ENCODE measurements at places on chromosomes 4 and X.

- no peaks in the 10 kb centered on the region for H3K4me1 ChIP-seq
- H3K27ac ChIP-seq = no peak overlapping the region
- no peak for DNase-seq
- H3K27me3 ChIP-seq = no peaks in the 10 kb centered on the region
Measured at GRCh38 chr4:3240936-3241522, 7.9 kb upstream of the MSANTD1 start.

GRCh38 chr4:37758226-37758625, 68.3 kb upstream of the PGM2 start:
- H3K4me1 ChIP-seq = peaks cover 9% of the 10 kb centered on the region
- no peak overlapping the region for H3K4me3 ChIP-seq
- no peaks in the 10 kb centered on the region for H3K36me3 ChIP-seq
- peaks cover 7% of the 10 kb centered on the region for H3K27me3 ChIP-seq
- no peak for DNase-seq

DNA sequence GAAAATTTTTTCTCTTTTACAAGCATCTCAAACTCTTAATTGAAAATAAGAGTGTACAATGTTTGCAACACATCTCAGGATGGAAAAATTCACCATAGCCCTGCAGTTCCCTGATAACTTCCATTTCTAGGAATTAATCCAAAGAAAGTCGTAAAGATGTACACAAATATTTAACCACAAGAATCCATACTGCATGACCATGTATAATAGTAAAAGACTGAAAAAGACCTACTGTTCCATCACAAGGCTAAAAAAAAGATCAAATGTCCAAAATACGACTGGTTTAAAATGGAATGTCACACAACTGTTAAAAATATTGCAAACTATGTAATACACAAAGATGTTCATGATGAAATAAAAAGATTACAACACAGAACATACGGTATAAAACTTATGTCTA, 32.1 kb downstream of the HUWE1 start:
- H3K4me3 ChIP-seq = no peak overlapping the region
- H3K36me3 ChIP-seq = peaks cover 5% of the 10 kb centered on the region
- no peak overlapping the region for H3K27ac ChIP-seq
- peaks cover 6% of the 10 kb centered on the region for H3K4me1 ChIP-seq
- DNase-seq = no peak

DNA sequence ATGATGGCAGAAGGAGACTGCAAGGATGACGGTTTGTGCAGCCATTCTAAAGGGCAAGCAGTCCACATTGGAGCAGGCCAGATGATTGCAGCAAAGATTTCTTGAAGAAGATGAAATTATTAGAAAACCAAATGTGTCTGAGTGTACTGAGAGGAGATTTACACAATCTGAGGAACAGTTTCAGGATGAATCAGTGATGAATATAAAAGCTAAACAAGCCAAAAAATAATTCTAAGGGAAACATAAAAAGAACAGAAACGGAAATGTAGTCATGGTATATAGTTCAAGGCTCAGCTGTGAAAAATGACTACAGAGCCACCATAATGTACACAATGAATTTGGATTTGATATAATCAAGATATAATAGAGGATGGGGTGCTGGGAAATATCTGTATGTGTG, 168.5 kb downstream of the PDGFC start:
- peaks cover 27% of the 10 kb centered on the region for H3K4me1 ChIP-seq
- H3K27me3 ChIP-seq = no peaks in the 10 kb centered on the region
- no peaks in the 10 kb centered on the region for H3K36me3 ChIP-seq
- no peak overlapping the region for H3K4me3 ChIP-seq

DNA sequence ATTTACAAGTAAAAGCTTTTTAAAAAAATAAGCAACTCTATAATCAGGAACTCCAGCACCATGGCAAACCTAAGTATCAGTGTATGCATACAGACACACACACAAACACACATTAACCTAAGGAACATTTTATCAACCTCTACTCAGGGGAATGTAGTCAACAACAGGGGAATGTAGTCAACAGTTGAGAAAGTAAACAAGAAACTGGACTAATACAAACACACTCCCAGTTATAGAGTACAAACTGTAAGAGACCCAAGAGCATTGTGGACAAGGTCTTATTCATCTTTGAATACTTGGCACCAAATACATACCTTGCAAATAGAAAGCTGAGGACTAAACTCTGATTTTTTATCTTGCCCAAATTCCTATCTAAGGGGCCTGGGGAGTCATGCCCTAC, 36.2 kb downstream of the PAPSS1 start:
- no peaks in the 10 kb centered on the region for H3K27me3 ChIP-seq
- peaks cover 61% of the 10 kb centered on the region for H3K36me3 ChIP-seq
- H3K4me1 ChIP-seq = no peaks in the 10 kb centered on the region

- H3K27ac ChIP-seq = peak overlapping the region; percentile 73
- peaks cover 5% of the 10 kb centered on the region for H3K36me3 ChIP-seq
- no peak for DNase-seq
- H3K4me3 ChIP-seq = no peak overlapping the region
Measured at GRCh38 chr4:118772081-118772766, 63.7 kb downstream of the SEC24D start.

- H3K4me3 ChIP-seq = peak overlapping the region; percentile 19
- no peaks in the 10 kb centered on the region for H3K27me3 ChIP-seq
- peaks cover 10% of the 10 kb centered on the region for H3K36me3 ChIP-seq
- peak overlapping the region; percentile 83 for H3K27ac ChIP-seq
- no peak for DNase-seq
- H3K4me1 ChIP-seq = peaks cover 74% of the 10 kb centered on the region
Measured at GRCh38 chr4:175066923-175067627, 148.9 kb downstream of the ADAM29 start.

- no peak for DNase-seq
- no peaks in the 10 kb centered on the region for H3K4me1 ChIP-seq
- no peak overlapping the region for H3K4me3 ChIP-seq
- H3K36me3 ChIP-seq = no peaks in the 10 kb centered on the region
Measured at GRCh38 chrX:113001836-113002235, 161.2 kb upstream of the AMOT start.

DNA sequence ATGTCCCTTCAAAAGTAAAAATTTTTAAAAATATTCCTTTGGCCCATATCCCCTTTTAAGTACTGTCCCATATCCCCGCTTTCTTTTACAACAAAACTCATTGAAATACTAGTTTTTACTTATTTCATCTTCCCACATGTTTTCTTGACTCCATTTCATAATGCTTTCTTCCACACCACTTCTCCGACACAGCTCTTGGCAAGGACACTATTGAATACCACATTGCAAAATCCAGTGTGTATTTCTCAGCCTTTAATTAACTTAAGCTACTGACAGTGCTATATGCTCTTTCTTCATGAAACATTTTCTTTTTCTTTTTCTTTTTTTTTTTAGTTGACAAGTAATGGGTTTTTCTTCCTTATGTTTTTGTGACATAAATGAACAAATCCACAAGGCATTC, 28.8 kb downstream of the PRDM8 start:
- H3K4me3 ChIP-seq = no peak overlapping the region
- no peaks in the 10 kb centered on the region for H3K36me3 ChIP-seq
- no peak for DNase-seq
- H3K4me1 ChIP-seq = peaks cover 5% of the 10 kb centered on the region
- peaks cover 3% of the 10 kb centered on the region for H3K27me3 ChIP-seq
- H3K27ac ChIP-seq = no peak overlapping the region

DNA sequence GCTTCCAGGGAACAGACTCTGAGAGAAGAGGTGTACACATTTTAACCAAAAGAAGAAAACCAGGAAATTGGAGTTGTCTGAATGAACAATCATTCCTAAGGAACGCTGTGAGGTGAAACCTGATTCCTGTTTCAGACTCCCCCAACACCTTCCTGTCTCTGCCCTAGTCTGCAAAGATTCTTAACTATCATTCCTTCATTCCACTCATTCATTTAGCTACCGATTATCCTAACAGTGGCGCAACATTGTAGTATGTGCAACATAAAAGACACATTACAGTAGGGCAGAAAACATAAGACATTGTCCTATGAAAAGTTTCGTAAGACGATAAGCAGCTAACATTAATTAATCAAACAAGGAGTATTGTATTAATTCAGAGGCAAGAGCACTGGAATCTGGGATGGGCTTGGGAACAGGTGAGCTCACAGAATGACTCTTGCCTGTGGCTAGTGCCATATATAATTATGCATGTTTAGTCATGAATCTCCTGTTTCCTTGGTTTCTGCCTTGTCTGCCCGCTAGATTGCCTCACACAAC, 23.8 kb upstream of the ADH7 start:
- no peak for DNase-seq
- no peaks in the 10 kb centered on the region for H3K4me1 ChIP-seq
- H3K4me3 ChIP-seq = no peak overlapping the region
- peaks cover 17% of the 10 kb centered on the region for H3K27me3 ChIP-seq

DNA sequence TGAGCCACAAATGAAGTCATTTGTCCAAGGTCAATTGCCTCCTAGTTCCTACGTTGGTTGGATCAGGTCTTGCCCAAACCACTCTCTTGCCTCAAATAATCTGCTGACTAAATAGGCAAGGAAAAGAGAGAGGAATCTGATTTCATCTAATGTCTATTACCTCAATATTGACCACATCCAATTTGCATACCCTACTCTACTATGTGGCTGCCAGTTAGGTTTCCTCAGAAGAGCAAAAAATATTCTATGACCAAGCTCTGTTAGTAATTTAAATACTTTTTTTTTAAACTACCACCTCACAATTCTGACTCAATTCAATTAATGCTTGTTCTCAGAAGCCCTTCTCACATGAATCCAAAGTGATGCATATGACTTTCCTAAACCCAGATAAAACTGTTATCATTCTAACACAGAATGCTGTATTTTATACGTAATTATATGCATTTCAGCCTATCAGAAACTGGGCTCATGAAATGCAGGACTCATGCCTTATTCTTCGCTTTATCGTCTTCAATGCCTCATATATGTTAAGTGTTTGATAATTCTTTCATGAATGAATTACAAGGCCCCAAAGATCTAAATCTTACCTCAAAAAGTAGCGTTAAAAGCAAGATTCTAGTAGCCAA, 98.6 kb downstream of the HUWE1 start:
- no peak overlapping the region for H3K4me3 ChIP-seq
- no peaks in the 10 kb centered on the region for H3K4me1 ChIP-seq
- no peak for DNase-seq
- no peak overlapping the region for H3K27ac ChIP-seq

DNA sequence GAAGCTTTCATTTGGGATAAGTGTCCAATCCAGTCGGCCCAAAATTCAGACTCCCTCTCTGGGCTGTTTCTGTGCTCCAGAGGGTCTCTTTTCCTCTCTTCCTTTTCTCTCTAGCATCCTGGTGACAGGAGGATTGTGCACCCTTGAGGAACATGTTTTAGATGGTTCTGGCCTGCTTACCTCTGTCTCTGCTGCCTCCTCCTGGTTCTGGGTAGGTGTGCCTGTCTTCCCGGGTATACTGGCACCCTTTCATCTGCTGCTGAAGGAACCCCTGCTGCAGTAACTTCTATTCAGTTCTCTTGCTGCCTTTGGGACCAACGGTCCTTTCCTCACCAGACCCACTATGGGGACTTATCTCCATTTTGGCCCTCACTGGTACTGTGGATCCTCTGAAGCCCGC, 53.2 kb downstream of the HMGB2 start:
- H3K27ac ChIP-seq = no peak overlapping the region
- no peaks in the 10 kb centered on the region for H3K27me3 ChIP-seq
- H3K4me1 ChIP-seq = no peaks in the 10 kb centered on the region

- no peaks in the 10 kb centered on the region for H3K36me3 ChIP-seq
- H3K4me3 ChIP-seq = no peak overlapping the region
- H3K4me1 ChIP-seq = peaks cover 21% of the 10 kb centered on the region
- H3K27ac ChIP-seq = no peak overlapping the region
Measured at GRCh38 chr4:98540803-98541202, 117.6 kb downstream of the TSPAN5 start.

DNA sequence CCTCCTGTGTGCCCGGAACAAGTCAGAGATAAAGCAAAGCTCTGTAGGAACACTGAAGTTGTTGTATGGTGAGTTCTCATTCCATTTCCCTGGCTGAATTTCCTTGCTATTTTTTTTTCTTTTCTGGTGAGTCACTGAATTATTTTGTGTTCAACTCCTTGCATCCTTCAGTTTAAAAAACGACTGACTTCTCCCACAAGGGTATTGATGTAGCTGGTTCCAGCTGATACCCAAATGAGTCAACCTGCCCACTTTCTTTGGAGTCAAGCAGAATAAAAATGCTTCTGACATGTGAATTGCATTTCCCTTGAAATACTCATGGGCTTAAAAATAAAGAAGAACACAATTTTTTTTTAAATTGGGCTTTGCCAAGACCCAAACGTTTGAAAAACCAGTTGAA, 85.5 kb downstream of the SHOX start:
- no peak for DNase-seq
- no peaks in the 10 kb centered on the region for H3K4me1 ChIP-seq
- no peaks in the 10 kb centered on the region for H3K27me3 ChIP-seq
- no peak overlapping the region for H3K27ac ChIP-seq
- no peak overlapping the region for H3K4me3 ChIP-seq

- no peaks in the 10 kb centered on the region for H3K36me3 ChIP-seq
- DNase-seq = no peak
- H3K27me3 ChIP-seq = no peaks in the 10 kb centered on the region
- peaks cover 4% of the 10 kb centered on the region for H3K4me1 ChIP-seq
- no peak overlapping the region for H3K27ac ChIP-seq
Measured at GRCh38 chr4:138775489-138775888, 240.1 kb upstream of the NOCT start.

DNA sequence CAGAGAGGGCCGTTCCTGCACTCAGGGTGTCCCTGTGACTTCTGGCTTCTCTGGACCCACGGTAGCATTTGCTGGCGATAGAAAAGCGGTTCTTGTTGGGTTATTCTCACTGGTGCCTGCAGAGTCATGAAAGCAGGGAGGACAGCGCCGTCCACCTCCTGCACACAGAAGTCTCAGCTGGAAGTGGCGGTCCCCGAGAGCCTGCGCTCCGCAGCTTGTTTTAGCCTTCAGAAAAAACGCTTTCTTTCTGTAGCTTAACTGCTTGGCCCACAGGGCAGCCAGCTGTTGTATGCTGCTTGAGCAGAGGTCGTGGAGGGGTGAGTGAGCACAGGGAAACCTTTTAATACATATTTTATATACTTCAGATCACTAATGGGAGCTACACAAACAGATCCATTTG, 400.7 kb upstream of the FAT1 start:
- H3K4me1 ChIP-seq = peaks cover 29% of the 10 kb centered on the region
- no peak overlapping the region for H3K4me3 ChIP-seq
- DNase-seq = no peak
- H3K27me3 ChIP-seq = no peaks in the 10 kb centered on the region

DNA sequence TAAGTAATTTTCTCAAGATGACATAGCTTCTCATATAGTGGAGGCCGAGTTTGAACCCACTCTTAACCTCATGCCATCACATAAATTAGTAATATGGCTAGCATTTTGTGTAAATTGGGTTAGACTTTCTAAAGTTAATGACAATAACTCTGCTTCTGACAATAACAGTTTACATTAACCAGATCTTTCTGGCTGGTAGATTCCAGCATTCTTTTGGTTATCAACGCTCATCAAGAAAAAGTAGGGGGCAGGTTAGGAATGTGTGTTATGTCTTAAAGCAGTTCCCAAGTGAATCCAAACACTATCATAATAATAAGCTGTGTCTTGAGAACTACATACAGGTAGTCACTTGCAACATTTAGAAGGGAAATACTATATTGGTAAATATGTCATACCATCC, 162.5 kb downstream of the PRDM5 start:
- no peak overlapping the region for H3K27ac ChIP-seq
- no peak overlapping the region for H3K4me3 ChIP-seq
- peaks cover 8% of the 10 kb centered on the region for H3K4me1 ChIP-seq
- H3K27me3 ChIP-seq = no peaks in the 10 kb centered on the region
- peaks cover 2% of the 10 kb centered on the region for H3K36me3 ChIP-seq
- no peak for DNase-seq

- H3K27me3 ChIP-seq = no peaks in the 10 kb centered on the region
- peaks cover 10% of the 10 kb centered on the region for H3K4me1 ChIP-seq
- DNase-seq = no peak
- no peaks in the 10 kb centered on the region for H3K36me3 ChIP-seq
Measured at GRCh38 chrX:119757646-119757978, 776 bp upstream of the SOWAHD start.
